ENCODE measurements at places on chromosomes 11 and 22.

GRCh38 chr11:3732671-3733436, 61.7 kb upstream of the CHRNA10 start:
- no peak for DNase-seq

GRCh38 chr11:66447012-66447411, 8.4 kb upstream of the MRPL11 start:
- no peak for DNase-seq

GRCh38 chr11:48354013-48354412, 12.3 kb downstream of the OR4C5 start:
- DNase-seq, result no peak

DNA sequence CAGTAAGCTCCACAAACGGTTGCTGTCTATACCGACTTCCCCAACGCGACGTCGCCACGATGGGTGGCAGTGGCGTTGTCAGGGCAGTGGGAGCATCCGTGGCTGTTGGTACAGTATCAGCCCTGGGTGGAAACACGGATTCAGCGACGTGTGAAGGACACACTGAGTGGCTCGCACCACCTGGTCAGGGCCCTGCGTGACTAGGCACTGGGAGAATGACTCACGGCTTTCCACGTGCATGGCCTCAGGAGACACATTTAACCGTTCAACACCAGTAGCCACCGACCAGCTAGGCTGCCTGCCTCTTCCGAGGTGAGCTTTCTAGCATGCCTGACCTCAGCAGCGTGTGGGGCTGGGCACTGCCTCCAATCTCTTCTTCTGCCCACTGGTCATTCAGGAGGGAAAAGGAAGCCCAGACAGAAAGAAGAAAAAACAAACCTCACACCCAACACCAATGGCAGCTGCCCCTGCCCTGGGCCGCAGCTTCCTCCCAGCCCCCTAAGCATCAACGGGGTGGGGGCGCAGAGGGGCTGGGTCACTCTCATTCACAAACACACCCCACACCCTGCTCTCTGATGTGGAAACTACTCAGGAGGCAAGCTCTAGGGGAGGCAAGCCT, 59.0 kb downstream of the MYH9 start:
- DNase-seq, result no peak

GRCh38 chr22:38733329-38733723, 22.5 kb downstream of the SUN2 start:
- no peak for DNase-seq

GRCh38 chr11:69874178-69874983, 55.2 kb upstream of the FGF3 start:
- DNase-seq, result no peak

- DNase-seq, result no peak
Measured at GRCh38 chr11:123137431-123138224, 57.4 kb downstream of the CLMP start.

GRCh38 chr11:72234920-72235319, 9.1 kb downstream of the PHOX2A start:
- no peak for DNase-seq

GRCh38 chr11:35558513-35558912, 33.1 kb upstream of the PAMR1 start:
- DNase-seq, result no peak

- no peak for DNase-seq
Measured at GRCh38 chr11:70183483-70184176, 19.5 kb upstream of the FADD start.

DNA sequence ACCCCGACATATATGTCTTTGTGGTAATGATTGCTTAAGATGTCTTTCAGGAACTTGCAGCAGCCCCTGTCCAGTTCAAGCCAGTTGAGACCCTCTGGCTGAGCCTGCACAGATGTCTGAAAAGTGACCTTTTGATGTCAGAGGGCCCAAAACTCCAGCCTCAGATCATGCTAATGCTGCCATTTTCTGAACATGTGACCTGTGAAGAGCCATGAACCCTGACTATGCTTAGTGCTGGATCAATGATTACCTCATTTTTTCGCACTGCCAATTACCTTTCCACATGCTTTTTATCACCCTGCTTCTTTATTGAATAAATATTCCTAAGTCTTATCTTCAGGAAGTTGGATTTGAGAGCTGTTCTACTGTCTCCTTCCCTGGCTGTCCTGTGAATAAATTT, 6.9 kb upstream of the CYP2R1 start:
- DNase-seq, result no peak

DNA sequence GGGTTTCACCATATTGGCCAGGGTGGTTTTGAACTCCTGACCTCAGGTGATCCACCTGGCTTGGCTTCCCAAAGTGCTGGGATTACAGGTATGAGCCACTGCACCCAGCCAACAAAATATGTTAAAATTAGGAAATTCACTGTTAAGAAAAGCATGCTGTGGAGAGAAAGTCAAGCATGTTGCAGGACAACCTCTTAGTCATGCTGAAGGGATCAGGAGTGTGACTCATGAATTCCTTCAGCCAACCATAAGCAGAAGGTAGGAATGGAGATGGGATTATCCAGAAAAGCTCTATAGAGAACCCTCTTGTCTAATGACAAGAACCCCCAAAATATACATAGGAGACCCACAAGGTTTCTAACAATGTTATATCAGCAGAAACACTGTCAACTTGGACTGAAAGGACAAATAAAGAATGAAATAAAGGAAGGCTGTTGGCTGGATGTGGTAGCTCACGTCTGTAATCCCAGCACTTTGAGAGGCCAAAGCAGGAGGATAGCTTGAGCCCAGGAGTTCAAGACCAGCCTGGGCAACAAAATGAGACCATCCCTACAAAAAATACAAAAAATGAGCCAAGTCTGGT, 16.0 kb downstream of the MRTFA start:
- no peak for DNase-seq

DNA sequence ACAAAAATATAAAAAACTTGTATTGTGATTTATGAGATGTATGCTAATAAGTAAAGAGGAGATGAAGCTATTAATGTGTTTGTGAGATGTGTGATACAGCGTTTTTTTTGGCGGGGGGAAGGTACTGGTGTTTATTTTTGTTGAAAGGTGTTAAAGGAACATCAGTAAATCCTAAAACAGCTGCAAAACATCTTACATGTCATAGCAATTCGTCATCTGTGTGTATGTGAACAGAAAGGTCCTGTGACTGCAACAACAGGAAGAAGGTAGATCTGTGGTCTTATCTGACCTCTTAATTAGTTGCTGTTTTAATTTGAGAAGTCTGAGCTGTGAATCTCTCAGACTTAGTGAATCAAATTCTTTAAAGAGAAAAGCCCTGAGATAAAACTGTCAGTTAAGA, 1041.1 kb downstream of the JRKL start:
- DNase-seq, result no peak

- DNase-seq, result no peak
Measured at GRCh38 chr11:103927535-103927934, 108.9 kb upstream of the DDI1 start.

- no peak for DNase-seq
Measured at GRCh38 chr11:122421702-122422101, 233.8 kb upstream of the UBASH3B start.

DNA sequence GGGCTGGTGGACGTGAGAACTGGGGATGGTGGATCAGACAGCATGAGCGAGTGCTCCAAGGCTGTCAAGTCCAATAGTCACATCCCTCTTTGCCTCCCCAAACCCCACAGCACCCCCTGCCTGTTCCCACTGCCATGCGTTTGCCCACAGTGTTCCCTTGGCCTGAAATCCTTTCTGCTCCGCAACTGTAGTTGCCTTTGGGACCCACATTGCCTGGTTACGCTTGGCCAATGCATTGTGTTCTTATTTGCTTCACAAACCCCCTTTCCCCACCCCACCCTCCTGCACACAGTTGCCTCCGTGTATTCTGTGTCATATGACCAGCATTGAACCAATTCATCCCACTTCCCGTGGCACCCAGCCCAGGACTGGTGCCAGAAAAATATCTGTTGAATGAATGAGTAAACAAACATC, 2.1 kb upstream of the KIAA0930 start:
- DNase-seq, result no peak

DNA sequence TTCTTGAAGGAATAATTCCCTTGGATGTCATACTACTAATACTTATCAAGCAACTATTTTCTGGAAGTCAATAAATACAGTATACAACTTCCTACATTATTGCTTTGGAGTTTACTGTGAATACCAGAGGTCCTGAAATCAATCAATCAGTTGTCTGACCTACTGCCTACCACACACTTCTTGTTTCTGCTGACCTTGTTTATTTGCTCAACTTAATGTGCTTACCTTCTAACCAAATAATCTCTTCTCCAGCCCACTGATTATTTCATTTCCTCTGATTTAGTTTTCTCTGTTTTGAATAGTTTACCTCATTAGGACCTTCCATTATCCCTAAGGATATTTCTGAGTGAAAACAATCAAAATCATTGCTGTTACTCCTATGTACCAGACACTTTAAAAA, 523.6 kb upstream of the ARHGAP42 start:
- no peak for DNase-seq

- DNase-seq, result no peak
Measured at GRCh38 chr11:114136686-114137640, 77.5 kb downstream of the ZBTB16 start.

GRCh38 chr22:50171319-50171964, 911 bp downstream of the PANX2 start:
- no peak for DNase-seq

- no peak for DNase-seq
Measured at GRCh38 chr11:44596525-44597276, 31.2 kb downstream of the CD82 start.

GRCh38 chr22:38872831-38873248, 824 bp upstream of the CBX6 start:
- no peak for DNase-seq

DNA sequence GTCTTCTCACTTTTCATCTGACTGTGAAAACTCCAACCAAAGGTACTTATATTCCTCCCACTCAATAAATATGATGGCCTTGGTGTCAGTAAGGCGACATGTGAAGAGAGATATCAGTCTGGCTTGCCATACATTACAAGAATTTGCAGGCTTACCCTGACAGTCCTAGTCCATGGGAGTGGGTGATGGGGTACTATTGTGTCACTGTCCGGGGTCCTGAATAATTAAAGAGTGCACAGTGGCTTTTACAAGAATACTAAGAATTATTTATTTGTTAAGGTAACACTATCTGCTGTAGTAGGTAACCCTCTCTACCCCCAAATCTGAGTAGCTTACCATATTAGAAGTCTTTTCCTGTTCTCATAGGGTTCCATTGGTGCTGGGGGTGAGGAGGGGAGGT, 23.1 kb upstream of the IZUMO1R start:
- DNase-seq, result no peak

DNA sequence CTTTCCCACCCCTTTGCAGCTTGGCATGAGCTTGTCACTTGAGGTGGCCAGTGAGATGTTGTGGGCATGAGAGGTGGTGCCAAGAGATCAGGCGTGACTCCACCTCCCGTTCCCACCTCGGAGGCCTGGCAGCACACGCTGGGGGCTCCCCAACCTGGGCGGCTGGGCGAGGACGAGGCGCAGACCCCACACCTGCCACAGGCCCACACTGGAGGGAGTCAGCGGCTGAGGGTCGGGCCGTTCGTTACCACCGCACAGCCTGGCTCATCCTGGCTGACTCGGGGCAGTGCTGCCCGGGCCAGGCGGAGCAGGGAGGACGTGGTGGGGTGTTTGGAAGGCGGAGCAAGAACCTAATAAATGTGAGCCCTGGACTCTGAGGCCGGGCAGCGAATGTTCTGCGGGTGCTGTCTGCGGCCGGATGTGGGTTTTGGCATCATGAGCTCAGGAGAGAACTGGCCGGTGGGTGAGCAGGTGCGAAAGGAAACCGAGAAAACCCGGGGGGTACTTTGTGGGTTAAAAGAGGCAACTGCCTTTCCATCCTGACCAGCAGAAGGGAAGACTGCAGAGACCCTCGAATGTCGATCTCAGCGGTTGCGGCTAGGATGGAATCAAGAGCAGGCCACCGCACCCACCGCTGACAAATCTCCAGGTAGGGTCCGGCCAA, 10.2 kb upstream of the IFITM3 start:
- no peak for DNase-seq

GRCh38 chr22:45083659-45084305, 74.0 kb upstream of the PHF21B start:
- DNase-seq, result no peak

- DNase-seq, result no peak
Measured at GRCh38 chr11:61946894-61947293, 3.3 kb upstream of the BEST1 start.

DNA sequence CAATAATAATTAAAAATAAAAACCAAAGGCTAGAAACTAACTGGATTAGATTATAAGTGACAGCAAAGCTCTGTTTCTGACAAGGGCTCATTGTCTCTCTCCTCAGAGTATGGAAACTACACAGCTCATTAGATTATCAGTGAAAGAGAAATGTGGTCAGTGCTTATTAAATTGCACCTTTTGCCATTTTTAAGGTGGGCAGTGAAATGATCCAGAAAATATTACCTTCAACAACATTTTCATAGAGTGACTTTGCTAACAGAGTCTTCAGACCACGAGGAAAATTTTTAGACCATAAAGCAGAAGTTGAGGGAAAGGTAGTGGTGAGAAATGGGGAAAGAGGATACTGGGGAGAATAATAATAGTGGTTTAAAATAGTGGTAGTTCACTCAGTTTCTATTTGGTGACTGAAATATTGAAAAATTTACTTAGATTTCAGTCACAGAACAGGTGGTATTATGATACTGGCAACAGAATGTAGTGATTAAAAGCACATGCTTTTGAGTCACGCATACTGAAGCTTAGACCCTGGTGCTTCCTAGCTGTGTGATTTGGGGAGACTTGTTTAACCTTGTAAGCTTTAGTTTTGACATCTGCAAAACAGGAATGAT, 684.0 kb upstream of the CCDC90B start:
- DNase-seq, result no peak

GRCh38 chr11:19673924-19674729, 38.5 kb upstream of the NAV2 start:
- DNase-seq, result no peak

DNA sequence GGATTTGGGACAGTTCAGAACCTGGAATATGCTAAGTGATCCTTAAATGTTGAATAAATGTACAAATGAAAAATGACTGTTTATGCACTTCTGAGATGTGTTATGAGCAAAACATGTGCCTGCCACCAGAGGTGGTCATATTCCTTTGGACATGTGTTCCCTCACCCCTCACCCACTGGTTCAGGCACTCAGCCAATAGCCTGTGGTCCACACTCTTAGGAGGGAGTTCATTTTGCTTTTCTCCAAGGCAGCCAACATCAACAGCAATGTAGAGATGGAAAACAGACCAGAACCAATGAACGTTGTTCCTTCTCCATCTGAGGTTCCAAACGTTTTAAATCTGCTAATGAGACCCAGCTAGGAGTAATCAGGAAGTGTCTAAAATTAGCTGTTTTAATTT, 44.0 kb downstream of the RPUSD4 start:
- no peak for DNase-seq
